EL (cell line): ENCODE measurements at places on chromosomes 3 and 15.

DNA sequence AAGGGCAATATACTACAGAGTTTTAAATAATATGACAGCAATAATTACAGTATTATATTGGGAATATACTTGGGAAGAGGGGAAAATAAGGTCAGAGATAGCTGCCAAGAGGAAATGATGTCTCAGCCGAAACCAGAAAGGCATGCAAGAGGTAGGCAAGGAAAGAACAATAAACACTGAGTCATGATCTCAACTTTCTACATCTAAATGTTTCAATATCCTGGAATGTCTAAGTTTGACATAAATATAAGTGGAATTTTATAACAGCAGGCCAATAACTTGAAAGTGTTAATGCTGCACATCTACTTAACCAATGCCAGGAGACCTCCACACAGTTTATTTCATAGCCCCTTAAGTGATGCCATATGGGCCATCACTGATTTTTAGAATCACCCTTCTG lies 99.8 kb upstream of the CPNE4 start:
- DNase-seq: peak; percentile 85

GRCh38 chr3:2172561-2173171 lies 74.0 kb downstream of the CNTN4 start:
- no peak for DNase-seq

- DNase-seq: no peak
These were observed 449.0 kb downstream of the FOXP1 start for GRCh38 chr3:71134521-71134920.

DNA sequence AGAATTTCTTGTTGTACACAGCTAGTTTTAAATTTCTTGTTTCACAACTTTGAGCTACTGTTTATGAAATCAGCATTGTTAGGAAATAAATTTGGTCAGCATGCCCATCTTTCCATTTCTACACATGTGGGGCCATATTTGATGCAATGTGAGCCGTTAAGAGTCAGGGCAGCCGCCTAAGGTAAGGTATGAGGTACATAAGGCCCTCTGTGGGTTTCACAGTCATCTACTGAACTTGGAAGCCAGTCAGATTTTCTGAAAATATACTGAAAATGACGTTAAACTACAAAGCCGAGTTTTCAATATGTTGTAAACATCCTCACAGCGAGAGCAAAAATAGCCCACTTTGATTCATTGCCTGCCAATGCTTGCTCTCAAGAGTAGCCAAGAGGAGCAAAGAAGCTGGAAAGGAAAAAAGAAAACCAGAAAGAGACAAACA lies 94.7 kb upstream of the PDZRN3 start:
- DNase-seq: peak; percentile 6

GRCh38 chr3:131803113-131803512 lies 231.7 kb downstream of the CPNE4 start:
- DNase-seq: no peak

- DNase-seq: no peak
These were observed 176.3 kb upstream of the LMCD1 start for GRCh38 chr3:8325306-8325705.

- peak; percentile 18 for DNase-seq
These were observed 7.9 kb upstream of the LEKR1 start for GRCh38 chr3:156818273-156818651.

DNA sequence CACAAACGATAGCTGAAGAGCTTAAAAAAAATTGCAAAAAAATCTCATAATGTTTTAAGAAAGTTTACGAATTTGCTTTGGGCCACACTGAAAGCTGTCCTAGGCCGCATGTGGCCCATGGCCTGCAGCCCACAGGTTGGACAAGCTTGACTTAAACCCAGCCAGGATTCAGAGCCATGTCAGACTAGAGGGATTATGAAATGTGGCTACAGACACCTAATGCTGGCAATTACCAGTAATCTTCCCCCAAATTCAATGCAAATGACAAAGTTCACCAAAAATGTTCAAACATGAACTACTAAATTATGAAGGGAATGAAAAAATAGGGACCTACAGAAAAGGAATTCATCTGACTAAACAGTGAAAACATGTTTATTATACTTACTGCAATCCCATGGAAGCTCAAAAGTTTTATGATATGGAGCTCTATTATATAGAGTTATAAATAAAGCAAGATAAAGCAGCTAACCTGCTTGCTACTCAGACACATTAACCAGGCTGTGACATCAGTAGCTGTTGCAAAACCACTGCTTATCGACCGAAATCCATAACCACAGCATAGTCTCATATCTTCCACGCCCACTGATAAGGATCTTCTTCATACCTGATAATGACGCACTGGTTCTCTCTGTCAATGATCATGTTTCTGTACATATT lies 49.2 kb downstream of the LDHAL6B start:
- no peak for DNase-seq

DNA sequence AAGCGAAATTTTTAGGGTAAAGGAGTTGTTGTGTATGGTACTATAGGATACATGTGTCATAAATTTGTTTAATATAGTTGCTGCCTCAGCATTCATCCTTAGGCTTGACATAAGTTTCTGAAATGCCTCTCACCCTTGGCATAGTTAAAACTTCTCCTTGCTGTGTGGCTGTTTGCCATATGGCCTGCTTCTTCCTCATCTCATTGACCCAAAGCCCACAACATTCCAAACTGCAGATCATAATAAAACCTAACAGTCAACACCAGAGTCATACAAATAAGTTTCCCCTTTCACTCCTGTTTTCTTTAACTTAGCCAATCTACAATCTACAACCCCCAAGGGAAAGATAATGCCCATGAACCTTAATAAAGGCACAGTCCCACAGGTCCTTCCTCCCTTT lies 136.6 kb downstream of the TMCC1 start:
- peak; percentile 32 for DNase-seq

- DNase-seq: no peak
These were observed 1.1 kb upstream of the VIPR1 start for GRCh38 chr3:42501321-42501680.

DNA sequence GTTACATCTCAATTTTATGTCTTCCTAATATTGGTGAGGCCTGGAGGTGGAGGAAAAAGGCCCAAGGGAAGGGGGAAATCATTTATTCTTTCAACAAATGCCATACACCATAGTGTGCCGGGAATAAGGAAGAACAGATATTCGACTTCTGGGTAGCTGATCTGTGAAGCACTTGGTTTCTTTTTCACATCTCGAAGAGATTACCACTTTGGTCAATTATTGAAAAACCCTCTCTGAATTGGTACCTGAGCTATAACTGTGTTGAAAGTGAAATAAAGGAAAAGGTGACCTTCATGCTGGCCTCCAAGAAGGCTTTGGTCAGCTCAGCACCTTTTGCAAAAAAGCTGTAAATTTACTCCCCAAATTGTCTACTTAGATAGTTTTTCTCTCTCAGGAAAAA lies 14.2 kb upstream of the MB21D2 start:
- DNase-seq: no peak

DNA sequence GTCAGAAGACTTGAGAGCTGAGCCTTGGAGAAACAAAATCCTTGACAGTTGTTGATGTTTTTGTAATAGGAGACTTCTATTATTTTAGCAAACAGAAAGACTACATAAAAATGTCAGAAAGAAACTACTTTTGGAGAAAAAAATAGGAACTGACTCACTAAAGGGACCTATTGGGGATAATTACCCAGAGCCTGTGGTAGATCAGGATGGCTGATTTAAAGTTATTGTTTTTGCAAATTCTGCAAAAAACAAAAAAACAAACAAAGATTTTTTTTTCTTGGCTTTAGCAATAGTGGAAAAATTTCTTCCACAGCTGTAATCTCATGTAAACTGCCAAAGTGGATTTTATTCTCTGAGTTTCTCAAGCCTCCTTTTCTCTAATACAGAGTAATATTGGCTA lies 101.5 kb upstream of the SATB1 start:
- DNase-seq: no peak

- DNase-seq: no peak
These were observed 372.8 kb downstream of the MAGI1 start for GRCh38 chr3:65665915-65666314.

DNA sequence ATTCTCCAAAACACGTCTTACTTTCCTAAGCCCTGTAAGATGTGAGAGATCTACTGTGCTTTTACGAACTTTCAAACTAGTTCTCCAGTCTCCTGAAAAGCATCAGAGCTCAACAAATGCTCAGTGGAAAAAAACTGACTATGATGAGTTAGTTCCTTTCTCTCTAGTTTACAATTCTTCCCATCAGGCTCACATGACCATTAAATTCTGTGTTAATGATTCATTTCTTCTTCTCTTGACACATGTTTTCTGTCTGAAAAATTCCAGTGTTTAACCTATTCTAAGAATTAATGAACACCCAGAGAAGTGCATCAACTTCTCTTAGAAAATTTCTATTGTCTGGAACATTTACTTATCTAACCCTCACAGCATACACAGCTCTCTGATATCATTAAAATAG lies 844.3 kb downstream of the SI start:
- no peak for DNase-seq

- peak; percentile 88 for DNase-seq
These were observed 53.5 kb downstream of the ZBTB38 start for GRCh38 chr3:141421639-141422319.

- peak; percentile 44 for DNase-seq
These were observed 55.0 kb upstream of the CHD2 start for GRCh38 chr15:92845126-92845508.

DNA sequence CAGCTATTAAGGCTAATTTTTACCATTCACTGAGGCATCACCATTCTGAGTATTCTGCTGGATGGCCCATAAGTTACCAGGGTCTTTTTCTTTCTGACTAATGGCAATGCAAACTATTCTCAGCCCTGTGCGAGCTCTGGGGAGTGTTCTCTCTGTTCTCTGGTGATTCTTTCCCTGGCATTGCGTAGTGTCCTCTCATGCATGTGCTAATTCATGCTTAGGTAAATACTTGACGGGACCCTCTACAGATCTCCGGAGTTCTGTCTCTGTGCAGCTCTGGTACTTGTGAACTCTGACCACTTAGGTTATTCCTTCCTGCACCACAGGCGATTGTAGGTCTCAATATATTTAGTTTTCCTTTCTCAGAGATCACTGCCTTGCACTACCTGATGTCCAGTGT lies 34.8 kb downstream of the UBE2E1 start:
- no peak for DNase-seq

- DNase-seq: peak; percentile 60
These were observed at the start of gene C3orf80 for GRCh38 chr3:160225176-160226025. TSS of gene C3orf80 (plus strand) at chr3:160225422. CDS start at chr3:160225636, 214 bp downstream.

DNA sequence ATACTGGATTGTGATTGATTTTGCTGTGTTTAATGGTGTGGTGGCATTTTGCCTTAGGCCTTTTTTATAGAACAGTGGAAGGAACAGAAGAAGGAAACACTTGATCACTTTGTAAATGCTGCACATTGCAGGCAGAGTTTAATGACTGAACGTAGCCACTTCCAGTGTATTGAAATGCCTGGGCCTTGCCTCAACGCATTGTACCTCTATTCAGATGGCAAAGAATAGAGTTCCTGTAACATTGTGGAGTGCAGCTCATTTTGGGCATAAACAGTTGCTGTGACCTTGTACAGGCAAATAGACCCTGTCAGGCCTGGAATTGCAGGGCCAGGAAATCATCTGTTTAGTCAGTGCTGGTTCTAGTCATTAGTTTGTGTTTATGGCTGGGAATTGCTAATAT lies 225.0 kb downstream of the EPHA3 start:
- no peak for DNase-seq

- no peak for DNase-seq
These were observed 60.4 kb downstream of the MB21D2 start for GRCh38 chr3:192857260-192857661.

- no peak for DNase-seq
These were observed 278.9 kb downstream of the MEX3B start for GRCh38 chr15:81766829-81767475.
